Activated T-cell treated with anti-CD3 and anti-CD28 coated beads, Interleukin-2, amount 50 U/mL, for 4 hours (primary cell): ENCODE measurements at places on chromosomes 16 and 17. TPM values are rescaled to one million over a fixed set of nuclear protein-coding genes. Genes with fewer than 3 reads are reported as not detected.

GRCh38 chr16:89437991-89438390 is 52.4 kb downstream of the ANKRD11 start:
- DNase-seq = no peak

Gene ELAC2
- 118 TPM for total RNA-seq

GRCh38 chr17:36705283-36705795 is 104.0 kb downstream of the MRM1 start:
- DNase-seq = no peak

Gene NLRC3
- 8.3 TPM for total RNA-seq

GRCh38 chr17:80663781-80664206 is 119.2 kb downstream of the RPTOR start:
- no peak for DNase-seq

DNA sequence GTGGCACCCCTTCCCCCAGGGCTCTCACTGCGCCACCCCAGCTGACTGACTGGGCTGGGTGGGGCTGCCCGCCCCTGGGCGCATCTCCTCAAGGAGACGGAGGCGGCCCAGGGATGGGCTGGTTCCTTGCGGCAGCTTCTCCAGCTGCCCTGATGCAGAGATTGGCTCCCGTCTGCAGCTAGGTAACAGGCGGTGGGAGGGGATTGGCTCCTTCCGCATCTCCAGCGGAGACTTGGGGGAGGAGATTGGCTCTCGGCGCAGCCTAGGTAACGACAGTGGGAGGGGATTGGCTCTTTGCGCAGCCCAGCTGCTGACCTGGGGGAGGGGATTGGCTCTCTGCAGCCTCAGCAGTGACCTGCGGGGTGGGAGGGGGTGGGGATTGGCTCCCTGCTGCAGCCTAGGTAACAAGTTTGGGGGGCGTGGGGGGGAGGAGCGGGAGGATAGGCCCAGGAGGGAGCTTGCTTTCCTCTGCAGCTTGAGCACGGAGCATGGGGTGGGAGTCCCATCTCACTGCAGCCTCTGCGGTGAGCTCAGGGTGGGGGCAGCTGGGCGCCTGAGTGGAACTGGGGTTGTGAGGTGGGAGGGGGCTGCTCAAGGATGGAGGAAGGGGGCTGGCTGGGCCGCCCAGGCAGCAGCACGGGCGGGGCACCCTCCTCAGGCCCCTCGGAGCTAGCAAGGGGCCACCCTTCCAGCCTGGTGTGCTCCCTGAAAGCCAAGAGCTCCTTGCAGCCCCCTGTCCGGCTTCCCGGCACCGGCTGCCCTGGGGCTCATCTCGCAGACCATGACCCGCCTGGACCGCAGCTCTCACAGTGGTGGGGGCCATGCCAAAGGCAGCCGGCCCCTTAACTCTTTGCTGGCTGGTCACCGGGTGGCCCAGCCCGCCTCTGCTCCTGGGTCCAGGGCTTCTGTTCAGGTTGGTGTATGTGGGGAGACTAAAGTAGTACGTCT is 6.4 kb downstream of the NFE2L1 start:
- DNase-seq = no peak

GRCh38 chr16:71788578-71788977 is 20.1 kb downstream of the AP1G1 start:
- no peak for DNase-seq

GRCh38 chr16:68503334-68503733 is 35.8 kb upstream of the ZFP90 start:
- DNase-seq = no peak

- DNase-seq = no peak
Observed at GRCh38 chr17:49352587-49353154, 9.4 kb downstream of the ZNF652 start.

- DNase-seq = no peak
Observed at GRCh38 chr16:54568906-54569807, 282.6 kb upstream of the IRX3 start.

Gene AKAP10
- total RNA-seq = 36.0 TPM

Gene KRTAP4-1
- total RNA-seq = not detected

Gene PLK1
- total RNA-seq = 1.3 TPM

GRCh38 chr16:84740596-84741116 is 40.9 kb downstream of the USP10 start:
- DNase-seq = no peak

GRCh38 chr16:3004319-3004718 is 8.4 kb upstream of the CLDN9 start:
- DNase-seq = no peak

Gene GNG13
- not detected for total RNA-seq

Gene CFAP97D1
- total RNA-seq = not detected

DNA sequence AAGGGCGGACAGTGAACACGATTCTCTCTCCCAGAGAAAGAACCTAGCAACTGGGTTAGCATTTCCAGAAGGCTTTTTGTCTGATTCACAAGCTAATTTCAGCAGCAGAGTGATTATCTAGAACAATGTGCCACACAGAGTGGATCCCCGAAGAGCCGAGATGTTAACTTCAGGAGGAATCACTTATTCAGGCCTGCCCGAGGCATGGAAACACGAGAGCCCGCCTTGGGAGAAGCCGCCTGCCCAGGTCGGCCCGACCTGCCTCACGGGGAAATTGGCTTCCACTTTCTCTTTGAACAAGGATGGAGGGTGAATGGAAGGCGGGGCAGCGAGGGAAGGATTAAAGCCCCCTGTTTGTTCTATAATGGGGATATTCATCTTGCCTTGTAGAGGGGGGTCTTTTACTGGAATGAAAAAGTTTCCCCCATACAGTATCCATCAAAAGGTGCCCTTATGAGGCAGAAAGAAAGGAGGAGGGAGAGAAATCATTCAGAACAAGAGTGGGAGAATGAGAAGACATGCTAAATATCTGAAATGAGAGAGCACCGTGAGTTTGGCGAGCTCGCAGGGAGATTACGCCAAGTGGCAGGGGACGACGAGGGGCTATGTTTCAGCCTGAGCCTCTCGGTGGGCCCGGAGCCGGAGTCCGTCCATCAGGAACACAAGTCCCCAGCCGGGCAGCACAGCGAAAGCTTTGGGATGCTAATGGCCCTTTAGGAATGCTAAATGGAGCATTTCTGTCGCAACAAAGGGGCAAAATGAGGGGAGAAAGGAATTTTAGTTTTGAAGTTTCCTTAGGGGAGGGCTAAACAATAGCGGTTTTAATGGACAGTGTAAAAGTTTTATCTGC is 33.0 kb downstream of the NTN1 start:
- DNase-seq = no peak

DNA sequence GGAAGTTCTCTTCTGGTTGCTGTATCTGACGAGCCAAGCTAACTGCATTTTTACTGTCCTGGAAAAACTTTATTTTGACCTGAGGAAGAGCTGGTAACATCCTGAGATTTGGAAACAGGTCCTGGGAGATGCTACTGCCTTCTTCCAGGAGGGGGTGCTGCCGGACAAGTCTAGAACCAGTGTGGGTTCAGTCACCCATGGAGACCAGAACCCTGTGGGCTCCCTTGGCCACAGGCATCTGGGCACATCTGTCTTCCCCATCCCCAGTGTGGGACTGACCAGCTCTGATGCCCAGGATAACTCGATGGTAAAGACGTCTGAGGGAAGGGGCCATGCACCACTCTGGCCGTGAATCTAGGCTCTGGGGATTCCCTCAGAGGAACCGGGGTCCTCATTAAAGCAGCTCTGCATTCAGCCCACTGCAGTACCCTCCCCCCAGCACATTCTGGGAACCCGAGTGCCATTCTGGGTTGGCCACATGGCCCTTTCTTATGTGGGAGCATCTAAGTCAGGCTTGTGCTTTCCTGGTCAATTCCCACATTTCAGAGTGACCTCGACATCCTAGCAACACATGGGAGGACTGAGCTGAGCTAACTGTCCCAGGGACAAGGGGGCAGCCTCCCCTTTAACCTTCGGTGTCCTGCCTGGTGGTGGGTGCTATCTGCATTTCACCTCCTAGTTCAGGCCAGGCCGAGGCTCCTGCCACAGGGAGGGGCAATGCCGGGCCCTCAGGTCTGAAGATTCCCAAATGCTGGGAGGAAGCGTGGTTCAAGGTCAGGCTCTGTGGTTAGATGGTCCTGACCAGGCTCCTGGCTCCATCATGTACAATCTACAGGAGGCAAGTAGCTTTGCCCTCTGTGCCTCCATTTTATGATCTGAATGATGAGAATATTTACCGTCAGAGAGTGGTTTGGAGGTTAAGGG is 6.4 kb downstream of the C16orf86 start:
- DNase-seq = peak; percentile 37

Gene CRYBA1
- not detected for total RNA-seq

DNA sequence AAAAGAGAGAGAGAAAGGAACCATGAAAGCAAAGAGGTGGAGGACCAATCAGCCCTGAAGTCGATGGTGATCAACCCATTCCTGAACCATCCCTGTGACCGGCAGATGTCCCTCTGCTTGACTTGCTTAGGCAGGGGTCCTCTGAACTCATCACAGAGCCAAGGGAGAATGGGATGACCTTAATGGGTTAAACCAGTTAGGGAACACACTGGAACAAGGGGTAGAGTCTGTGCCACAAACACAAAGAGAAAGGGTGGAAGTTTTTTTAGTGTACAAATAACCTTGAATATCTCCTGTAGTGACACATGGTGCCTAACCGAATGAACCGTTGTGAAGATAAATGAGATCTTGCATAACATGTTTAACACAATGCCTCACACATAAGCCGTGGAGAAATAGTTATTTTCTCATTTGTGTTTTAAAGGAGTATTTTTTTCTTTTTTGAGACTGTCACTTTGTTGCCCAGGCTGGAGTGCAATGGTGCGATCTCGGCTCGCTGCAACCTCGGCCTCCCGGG is 11.2 kb downstream of the NAA60 start:
- DNase-seq = no peak

DNA sequence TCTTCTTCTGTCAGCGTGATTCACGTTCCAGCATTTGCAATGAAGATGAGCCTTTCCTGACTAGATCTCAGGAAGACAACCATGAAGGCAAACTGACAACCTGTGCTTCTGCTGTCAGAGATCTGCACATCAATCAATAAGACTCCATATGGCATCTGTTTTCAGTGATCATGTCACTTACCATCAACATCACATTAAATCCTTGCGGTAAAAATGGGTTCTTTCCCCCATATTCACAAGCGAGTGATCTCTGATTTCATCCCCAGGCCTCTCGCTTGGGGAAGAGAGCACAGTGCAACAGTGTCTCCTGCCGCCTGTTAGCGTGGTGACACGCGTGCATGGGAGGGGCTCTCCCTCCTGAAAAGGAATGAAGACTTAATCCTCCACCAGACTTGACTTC is 11.1 kb downstream of the NACA2 start:
- DNase-seq = no peak

Gene C16orf74
- not detected for total RNA-seq

- DNase-seq = no peak
Observed at GRCh38 chr17:15341385-15341849, at the start of gene TEKT3. TSS of gene TEKT3 (minus strand) at chr17:15341597. CDS start at chr17:15331585, 10,012 bp downstream.
